ENCODE measurements at places on chromosomes 12 and 14.

DNA sequence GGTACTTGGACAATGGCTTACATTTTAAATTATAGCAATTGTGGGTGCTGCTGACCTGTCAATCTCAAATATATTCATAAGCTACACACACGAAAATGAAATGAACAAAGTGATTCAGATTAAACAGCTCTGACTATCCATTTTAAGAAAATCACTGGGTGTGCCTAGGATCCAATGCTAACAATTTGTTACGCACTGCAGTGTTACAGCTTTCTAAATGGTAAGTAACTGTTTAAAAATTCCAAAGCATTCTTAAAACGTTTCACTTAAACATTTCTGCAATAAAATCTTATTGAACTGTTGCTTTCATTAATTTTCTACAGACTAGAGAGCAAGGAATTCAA is 18.9 kb downstream of the LMO3 start:
- no peak for DNase-seq

DNA sequence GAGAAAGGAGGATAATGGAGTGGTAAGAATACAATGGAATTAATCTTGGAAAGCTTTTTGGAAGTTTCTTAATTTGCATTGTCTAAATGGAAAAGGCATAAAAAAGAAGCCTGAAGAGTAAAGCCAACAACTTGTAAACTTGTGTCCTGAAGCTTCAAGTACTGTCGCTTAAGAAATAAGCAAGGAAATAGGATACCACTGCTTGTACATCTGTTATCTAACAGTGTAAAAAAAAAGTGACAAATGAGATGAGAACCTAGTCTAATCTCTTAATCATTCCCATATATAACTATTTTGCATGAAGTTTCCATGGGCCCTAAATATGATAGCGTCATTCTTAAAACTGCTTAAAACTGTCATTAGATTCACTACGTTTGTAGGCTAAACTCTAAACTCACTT is 134.0 kb upstream of the DYRK2 start:
- no peak for DNase-seq

GRCh38 chr12:41709463-41710285 is 435.0 kb downstream of the GXYLT1 start:
- peak; percentile 36 for DNase-seq

DNA sequence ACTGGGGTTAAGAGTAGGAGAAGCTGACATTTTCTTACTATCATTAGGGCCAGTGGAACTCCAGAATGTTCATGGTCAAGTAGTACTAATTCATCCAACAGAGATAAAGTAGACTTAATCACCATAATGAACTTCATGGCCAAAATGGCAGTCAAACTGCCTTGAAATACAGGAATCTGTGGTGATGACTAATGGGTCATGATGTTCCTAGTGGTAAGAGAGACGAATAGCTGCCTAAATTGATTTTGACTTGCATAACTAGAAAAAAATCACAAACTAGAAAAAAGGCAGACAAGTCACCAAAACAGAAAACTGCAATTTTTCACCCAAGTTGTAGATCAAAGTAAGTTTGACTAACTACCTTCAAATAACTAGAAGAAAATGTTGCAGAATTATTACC is 138.5 kb downstream of the MGAT4C start:
- DNase-seq: peak; percentile 64

- DNase-seq: no peak
Observed at GRCh38 chr12:43347026-43347425, 205.0 kb downstream of the ADAMTS20 start.

DNA sequence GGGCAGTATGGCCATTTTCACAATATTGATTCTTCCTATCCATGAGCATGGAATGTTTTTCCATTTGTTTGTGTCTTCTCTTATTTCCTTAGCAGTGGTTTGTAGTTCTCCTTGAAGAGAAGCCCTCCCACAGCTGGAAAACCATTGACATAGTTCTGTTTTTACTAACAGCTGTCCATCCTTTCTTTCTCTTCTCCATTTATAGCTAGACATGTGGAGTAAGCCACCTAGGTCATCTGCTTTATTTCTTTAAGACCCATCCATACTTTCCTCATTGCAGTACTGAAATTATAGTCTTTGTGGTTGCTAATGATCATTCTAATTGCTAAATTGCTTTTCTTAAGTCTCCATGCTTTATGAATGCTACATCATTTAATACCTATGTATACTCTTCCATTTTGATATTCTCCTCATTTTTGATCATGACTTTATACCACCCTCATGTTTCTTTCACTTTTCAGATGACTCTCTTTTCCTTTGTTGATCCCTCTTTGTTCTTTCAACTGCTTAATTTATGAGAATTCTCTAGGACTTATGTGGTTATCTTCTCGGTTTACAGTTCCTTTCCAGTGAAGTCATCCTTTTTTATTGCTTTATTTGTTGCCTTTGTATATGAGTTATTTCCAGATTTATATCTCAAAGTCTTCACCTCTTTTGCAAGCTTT is 114.2 kb downstream of the PCNX1 start:
- peak; percentile 82 for DNase-seq

DNA sequence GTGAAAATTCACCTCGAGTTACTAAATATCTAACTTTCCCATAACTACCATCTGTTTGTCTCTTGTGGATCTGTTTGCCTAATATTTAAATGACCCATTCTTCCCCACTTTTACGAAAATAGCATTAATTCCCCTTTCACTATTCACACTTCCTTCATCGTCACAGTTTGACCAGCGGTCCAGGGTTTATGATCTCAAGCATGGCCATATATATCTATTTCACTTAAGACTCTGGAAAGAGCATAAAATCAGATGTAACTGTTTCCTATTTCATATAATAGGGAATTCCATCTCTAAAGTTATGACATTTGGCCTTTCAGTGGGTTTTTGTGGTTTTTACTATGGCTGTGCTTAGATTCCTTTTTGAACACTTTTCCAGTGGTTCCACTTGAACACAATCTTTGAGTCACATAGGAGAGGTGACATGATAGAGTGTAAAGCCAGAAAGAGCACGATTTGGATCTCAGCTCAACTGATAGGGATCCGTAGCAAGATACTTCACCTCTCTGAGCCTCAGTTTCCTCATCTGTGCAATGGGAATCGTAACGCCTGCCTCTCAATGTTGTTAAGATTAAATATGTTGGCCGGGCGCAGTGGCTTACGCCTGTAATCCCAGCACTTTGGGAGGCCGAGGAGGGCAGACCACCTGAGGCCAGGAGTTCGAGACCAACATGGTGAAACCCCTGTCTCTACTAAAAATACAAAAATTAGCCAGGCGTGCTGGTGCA is 754 bp upstream of the BCL2L14 start:
- DNase-seq: no peak

- DNase-seq: no peak
Observed at GRCh38 chr12:110613071-110613770, 708 bp upstream of the TCTN1 start.

GRCh38 chr14:51996148-51996746 is 6.9 kb downstream of the RTRAF start:
- DNase-seq: peak; percentile 7

GRCh38 chr12:65657635-65658034 is 166.6 kb upstream of the HMGA2 start:
- DNase-seq: peak; percentile 47

DNA sequence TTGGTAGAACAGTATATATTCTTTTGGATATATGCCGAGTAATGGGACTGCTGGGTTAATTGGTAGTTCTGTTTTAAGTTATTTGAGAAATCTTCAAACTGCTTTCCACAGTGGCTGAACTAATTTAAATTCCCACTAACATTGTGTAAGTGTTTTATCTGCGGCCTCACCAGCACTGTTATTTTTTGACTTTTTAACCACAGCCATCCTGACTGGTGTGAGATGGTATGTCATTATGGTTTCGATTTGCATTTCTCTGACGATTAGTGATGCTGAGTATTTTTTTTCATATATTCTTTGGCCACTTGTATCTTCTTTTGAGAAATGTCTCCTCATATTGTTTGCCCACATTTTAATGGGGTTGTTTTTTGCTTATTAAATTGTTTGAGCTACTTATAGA is 357.4 kb downstream of the C12orf50 start:
- DNase-seq: peak; percentile 88

GRCh38 chr14:43449291-43449690 is 1057.8 kb downstream of the FSCB start:
- no peak for DNase-seq

DNA sequence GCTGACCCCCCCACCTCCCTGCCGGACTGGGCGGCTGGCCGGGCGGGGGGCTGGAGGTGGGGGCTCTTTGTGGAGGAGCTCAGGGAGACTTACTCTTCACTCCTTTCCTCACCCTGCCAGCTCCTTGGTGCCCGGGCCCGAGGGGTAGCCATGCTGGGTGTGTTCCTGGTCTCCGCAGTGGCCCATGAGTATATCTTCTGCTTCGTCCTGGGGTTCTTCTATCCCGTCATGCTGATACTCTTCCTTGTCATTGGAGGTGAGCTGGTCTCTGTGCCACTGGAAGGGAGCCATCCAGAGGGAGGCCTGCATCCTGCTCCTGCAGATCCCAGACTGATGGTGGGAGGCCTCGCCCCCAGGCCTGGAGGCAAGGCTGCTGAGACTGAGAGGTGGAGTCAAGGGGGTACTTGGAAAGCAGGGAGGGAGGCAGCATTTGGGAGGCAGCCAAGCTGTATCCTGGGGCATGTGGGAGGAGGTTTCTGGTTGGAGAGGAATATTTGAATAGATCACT is 19.7 kb downstream of the SOAT2 start:
- peak; percentile 19 for DNase-seq

DNA sequence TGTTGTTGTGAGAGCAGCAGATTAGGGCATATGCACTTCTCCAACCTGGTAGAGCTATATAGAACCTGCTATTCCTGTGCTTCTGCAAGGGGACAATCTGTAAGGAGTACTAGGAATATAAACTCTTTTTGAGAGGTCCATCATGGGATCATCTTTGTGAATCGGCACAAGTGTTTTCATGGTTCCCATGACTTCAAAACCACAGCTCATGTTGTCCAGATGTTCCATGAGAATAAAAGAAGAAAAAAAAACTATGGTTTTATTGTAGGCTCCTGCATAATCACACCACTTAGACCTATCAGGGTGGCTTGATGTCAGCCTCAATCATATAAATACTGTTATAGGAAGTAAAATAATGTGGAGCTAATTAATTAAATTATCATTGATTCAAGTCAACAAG is 311.4 kb upstream of the ATP2B1 start:
- DNase-seq: peak; percentile 12

- DNase-seq: peak; percentile 80
Observed at GRCh38 chr14:56145965-56146364, 27.8 kb downstream of the PELI2 start.

DNA sequence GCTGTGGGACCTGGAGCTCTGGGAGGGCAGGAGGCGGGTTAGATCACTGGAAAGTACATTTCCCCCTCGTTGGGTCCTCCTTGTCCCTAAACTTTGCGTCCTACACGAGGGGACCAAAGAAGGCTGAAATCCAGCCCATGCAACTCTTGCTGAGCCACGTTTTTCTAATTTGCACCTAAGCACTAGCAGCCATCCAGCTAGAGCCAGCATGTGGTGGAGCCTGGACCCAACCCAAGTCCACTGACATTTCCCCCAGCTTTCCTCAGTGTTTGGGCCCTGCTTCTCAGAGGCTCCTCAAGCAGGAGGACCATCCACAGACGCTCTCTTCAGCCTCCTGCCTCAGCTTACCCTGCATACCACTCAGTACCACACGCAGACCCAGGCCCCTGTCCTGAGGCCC is 49.7 kb downstream of the TSPAN11 start:
- DNase-seq: no peak

GRCh38 chr14:95043732-95044462 is 113.4 kb downstream of the DICER1 start:
- no peak for DNase-seq

GRCh38 chr14:49920935-49921334 is 28.1 kb downstream of the ARF6 start:
- DNase-seq: no peak

GRCh38 chr12:89783359-89784060 is 74.9 kb upstream of the ATP2B1 start:
- peak; percentile 10 for DNase-seq

- peak; percentile 84 for DNase-seq
Observed at GRCh38 chr14:73754911-73755360, 40.8 kb upstream of the PNMA1 start.

- DNase-seq: no peak
Observed at GRCh38 chr12:75969768-75970167, 61.8 kb downstream of the PHLDA1 start.

DNA sequence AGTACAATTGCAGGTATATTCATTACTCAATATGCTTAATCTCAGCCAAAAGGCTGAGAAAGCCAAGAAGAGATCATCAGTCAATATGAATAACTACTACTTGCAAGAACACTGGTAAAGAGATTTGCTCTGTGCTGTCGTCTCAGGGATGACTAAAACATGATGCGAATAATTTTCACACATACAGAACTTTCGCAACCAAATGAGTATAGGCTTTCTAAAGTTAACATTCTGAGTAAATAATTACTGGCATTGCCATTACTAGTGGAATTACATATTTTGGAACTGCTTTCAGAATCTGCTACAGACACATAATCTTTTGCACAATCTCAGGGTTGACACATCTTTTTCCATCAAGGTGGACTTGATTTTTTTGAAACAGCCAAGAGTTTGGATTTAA is 24.7 kb downstream of the NCKAP1L start:
- DNase-seq: no peak

- DNase-seq: peak; percentile 47
Observed at GRCh38 chr14:100982762-100983161, 79.2 kb upstream of the RTL1 start.

GRCh38 chr14:101072070-101072469 is 168.5 kb upstream of the RTL1 start:
- no peak for DNase-seq

- DNase-seq: no peak
Observed at GRCh38 chr12:104042580-104042979, 7.4 kb downstream of the GLT8D2 start.

- peak; percentile 26 for DNase-seq
Observed at GRCh38 chr12:19130224-19131024, 891 bp downstream of the PLEKHA5 start.

DNA sequence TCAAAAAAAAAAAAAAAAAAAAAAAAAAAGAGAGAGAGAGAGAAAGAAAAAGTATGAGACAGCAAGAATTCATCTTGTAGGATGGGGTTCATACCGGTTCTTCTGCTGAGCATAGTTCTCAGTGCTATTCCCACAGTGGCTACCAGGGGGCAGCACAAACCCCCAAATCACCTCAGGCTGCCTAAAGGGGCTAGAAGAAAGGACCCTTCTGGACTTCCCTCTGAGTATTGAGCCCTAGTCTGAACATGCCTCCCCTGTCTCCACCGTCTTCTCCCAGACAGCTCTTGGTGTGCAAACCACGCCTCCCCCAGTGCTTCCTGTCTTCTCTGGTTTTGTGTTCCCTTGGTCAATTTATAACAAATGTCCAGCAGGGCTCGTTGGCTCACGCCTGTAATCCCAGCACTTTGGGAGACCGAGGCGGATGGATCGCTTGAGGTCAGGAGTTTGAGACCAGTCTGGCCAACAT is 31.3 kb upstream of the SMUG1 start:
- peak; percentile 36 for DNase-seq

GRCh38 chr14:100130521-100130920 is 28.9 kb downstream of the DEGS2 start:
- no peak for DNase-seq

GRCh38 chr12:66187036-66187435 is 2.0 kb upstream of the IRAK3 start:
- DNase-seq: no peak

GRCh38 chr14:49089107-49089506 is 497.1 kb downstream of the RPS29 start:
- no peak for DNase-seq

GRCh38 chr14:90759370-90760077 is 56.7 kb downstream of the TTC7B start:
- no peak for DNase-seq
